ENCODE measurements at places on chromosomes 2 and 18.

DNA sequence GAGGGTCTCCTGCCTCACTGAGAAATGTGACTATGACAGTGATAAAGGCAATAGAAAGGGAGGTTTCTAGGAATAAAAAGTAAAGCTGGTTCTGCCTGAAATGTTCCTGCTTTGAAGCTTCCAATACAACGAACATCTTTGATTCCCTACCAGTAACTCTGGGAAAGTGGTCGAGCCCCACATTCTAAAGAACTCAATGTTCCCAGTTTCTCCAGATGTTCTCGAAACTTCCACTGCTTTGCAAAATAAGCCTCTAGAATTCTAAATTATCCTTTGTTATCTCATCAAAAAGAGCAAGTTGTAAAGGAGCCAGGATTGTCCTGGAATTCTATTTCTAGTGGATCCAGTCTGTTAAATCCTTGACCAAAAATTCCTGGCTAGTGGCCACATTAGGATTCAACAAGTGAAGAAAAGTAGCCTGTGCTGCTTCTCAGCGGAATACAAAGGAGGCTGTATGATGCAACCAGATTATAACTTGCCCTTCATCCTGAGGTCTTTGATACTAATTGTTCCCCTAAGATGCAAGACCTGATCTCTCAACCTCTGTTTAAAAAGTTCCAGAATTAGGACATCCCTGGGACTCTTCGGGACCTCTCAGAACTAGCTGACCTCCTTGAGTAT is 8.4 kb downstream of the SCN7A start:
- no peak for DNase-seq

GRCh38 chr2:228988786-228989185 is 282.3 kb downstream of the PID1 start:
- DNase-seq = no peak

GRCh38 chr2:202756598-202756997 is 115.0 kb downstream of the ICA1L start:
- DNase-seq = no peak

DNA sequence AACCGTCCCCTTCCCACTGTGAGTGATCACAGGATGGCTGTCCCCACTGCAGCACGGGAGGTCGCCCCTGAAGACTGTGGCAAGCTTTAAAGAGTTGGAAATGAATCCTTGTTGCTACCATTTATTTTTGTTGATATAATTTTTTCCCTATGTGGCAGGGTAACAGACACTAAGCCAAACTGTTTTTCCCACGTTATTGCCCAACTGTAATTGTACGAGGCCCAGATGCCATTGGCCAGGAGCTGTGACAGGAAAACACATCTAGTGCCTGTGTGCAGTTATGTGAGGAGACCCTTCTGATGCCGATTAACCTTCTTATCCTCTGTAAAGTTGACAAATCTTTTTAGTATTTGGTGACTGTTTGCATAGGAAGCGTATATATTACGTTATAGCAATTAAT is 44.2 kb downstream of the MRPS9 start:
- DNase-seq = no peak

DNA sequence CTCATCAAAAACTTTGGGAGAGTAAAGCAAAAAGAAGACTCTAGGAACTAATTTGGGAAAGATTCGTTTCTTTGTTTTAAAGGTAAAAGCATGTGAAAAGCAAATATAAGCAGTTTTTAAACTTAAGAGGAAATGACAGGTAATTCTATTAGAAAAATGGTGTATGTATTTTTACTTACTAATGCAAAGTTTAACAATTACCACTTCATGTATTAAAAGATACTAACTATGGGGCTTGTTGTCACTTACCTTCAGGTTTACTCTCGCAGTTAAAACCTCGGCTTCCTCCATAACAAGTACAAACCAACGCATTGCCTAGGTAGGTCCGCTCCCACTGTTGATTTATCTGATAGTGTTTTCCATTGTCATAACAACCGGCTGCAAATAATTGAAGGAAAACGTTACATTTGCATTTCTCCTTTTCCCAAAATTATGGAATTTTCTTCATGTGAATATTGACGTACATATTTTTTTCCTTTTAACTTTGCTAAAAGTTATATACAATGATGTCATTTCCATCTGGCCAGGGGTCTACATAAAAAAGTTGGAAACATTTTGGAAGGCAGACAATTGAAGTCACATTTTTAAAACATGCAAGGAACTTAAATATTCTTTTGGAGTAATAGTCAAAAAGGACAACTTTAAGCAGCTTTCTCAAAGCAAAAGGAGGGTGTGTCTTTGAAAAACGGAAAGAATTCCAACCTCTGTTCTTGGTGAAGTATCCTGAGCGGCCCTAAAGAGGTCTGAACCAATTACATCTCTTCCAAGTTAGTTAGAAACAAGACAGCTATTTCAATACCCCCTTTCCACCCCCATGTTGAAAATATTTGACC is 1.2 kb downstream of the FN1 start:
- no peak for DNase-seq

DNA sequence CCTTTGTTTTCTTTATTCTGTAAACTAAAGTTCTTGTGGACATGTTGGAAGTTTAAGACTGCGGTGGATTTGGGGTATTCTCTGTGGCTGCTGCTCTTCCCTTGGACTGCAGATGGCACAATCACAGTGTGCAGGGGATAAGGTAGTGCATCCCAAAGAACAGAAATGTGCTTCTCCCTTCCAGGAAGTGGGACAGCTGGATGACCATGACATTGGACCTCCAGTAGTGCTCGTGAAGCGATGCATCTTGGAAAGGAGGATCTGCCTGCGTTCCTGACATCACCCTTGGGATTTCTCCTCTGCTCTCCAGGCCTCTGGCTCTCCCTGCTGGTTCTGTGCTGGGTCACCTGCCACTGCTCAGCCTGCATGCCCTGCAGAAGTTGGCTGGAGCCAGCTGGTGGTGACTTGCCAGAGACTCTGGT is 109.9 kb downstream of the SLC4A3 start:
- no peak for DNase-seq

GRCh38 chr2:63734510-63734909 is 107.2 kb upstream of the UGP2 start:
- DNase-seq = no peak

GRCh38 chr2:128545085-128545484 is 226.4 kb upstream of the HS6ST1 start:
- no peak for DNase-seq

DNA sequence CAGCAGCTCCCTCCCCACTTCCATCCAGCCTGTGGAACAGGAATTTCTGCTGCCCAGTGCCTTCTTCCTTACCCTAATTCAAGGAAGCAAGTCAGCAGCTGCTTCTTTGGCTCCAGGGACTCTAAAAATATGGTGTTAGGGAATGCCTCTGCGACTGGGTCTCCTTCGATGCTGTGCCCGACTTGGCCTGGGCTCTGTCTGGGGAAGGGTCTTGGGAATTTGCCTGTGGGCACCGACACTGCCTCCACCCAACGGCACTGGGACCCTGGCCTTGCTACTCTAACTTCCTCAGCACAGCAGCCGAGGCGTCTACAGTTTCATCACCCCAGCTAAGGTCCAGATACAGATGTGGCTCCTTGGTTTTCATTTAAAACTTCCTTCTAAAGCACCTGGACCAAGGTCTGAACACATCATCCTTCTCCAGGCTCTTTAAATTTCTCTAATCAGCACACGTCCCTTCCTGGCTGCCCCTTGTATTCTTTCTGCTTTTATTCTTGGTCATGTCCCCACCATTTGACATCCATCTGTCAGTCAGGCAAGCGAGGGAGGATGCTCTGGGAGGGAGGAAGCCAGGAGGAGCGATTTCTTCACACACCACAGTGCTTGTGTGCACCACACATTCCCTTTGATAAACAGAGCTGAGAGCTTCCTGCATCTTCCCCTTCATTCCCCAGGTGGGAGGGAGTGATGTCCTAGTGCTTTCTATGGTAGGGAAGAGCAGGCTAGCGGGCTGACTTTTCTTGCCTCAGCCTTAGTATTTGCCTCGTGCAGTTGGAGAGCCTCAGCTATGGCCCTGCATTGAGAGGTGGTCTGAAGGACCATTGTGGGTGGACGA is 6.8 kb downstream of the LBH start:
- no peak for DNase-seq

GRCh38 chr18:39946623-39947061 is 2008.4 kb upstream of the PIK3C3 start:
- no peak for DNase-seq

GRCh38 chr2:233989221-233989858 is 61.2 kb upstream of the SPP2 start:
- DNase-seq = no peak

- DNase-seq = no peak
Measured at GRCh38 chr18:48595703-48596218, 56.9 kb downstream of the CTIF start.

All from anterior cingulate cortex (tissue), 58 donors.